ENCODE measurements at places on chromosomes 5 and 9.

- DNase-seq, result no peak
Measured at GRCh38 chr5:10685115-10685521, 75.9 kb downstream of the DAP start.

DNA sequence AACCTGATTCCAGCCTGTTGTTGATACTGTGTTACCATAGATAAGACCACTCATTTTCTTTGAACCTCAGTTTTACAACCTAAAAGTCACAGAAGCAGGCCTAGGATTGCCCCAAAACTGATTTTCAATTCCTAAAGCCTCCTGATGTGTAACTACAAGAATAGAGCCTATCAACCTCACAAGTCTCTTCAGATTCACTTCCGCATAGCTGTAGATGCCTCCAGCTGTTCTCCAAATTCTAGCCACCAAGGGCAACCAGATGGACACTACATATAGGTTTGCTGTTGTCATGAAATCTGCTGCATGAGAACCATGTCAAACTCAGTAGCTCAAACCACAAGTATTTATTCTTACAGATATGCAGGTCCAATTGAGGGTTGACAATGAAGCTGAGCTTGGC lies 143.5 kb downstream of the SPATA31D1 start:
- no peak for DNase-seq

DNA sequence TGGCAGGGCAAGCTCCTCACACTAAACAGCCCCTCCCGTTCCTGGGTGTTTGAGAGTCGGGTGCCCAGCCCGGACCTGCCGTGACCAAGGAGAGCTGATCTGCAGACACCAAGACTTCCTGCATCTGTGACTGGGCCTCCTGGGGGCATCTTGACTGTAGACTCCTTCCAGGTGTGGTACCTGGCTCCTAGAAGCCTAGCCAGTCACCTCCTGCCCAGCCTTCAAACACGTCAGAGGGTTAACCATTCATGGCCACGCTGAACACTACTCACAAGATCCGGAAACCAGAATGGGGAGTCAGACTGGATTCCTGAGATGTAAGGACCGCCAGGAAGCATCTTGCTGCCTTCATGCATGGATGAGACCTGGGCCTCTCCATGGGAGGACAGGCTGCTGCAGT lies 3.7 kb upstream of the LCN2 start:
- no peak for DNase-seq

DNA sequence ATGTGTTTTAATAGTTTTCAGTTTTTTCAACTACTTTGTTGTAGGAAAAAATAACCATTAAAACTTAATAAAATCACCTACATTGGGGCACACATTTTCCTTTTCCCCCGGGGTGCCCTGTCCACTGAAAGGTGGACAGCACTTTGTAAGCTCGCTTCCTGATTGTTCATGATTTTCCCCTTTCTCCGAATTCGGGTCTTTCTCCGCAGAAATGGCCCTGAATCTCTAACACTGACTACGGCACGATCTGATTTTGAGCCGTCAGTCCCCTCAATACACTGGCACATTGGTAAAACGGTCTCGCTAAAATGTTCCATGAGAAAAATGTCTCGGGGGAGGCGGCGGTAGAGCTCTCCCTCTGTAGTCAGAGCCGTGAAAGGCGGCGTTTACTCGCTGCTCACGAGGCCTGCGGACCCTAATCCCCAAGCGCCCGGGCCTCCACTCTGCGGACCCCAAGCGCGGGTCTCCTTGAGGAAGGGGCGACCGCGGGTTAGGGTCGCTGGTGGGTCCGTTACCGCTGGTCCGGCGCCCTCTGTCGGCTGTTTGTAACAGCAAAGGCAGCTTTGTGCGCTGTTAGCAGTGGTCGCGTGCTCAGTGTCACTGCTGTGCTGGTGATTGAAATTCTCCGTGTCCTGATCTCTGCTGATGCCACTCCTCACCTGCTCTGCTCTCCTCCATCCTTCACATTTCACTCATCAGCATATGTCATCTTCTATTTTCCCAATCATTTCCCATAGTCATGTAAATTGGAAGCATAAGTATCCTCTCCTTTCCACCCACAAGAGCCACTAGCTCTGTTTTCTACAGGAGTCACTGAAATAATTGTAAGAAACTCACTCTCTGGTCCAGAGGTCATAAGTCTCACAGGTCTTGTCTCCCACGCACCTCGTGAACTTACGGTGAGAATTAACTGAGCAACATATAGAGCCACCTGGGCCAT lies 10.8 kb upstream of the IFNA2 start:
- DNase-seq, result no peak

DNA sequence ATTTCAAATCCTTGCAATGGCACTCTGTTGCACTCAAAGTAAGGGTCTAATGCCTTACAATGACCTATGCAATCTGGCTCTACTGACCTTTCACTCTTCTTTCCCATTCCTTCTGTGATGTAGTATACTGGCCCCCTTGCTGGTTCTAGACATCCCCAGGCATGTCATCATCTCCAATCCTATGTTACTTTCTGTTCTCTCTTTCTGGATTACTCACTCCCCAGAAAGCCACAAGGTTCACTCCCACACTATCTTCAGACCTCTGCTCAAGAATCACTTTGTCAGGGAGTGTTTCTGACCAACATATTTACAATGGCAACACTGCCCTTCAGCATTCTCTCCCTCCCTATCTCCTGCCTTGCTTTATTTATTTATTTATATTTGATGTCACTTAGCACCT lies 802.2 kb upstream of the WWC1 start:
- no peak for DNase-seq

GRCh38 chr5:179379321-179379890 lies 34.1 kb upstream of the ADAMTS2 start:
- no peak for DNase-seq

DNA sequence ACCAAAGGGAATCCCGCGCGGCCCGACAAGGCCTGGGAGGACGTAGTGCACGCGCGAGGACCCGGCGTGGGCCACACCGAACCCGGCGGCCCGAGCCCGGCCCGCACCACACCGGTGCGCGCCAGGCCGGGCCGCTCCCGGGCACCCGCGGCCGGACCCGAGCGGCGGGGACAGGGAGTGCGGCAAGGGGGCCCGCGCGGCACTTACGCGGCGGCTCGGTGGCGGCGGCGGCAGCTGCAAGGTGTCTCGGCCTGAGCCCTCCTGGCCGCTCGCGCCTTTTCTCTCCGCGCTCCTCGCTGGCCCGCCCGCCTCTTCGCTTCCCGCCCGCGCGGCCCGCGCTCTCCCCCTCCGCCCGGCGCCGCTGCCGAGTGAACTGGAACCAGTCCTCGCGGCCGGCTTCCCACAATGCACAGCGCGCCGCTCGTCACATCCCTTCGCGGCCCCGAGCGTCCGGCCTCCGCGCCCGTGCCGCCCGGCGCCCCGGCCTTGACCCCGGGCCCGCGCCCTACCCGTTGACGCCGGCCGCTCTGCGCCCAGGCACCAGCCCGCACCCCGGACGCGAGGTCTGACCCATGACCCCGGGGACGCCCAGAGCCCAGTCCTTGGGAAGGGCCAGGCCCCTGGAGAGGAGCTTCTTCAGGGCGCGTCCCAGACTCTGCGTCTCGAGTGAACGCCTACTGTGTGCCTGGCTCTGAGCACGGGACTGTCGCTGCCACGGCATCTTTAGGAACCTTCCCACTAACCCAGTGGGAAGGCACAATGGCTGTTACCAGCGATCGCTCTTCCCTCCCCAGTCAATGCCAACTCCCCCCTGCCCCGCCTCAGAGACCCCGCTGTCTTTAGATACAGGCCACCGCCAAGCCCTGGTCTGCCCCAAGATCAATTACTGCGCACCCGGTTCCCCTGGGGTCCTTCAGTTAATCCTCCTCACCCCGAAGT lies at the start of gene MACROH2A1:
Gene MACROH2A1, minus strand, starts transcription at position 377 of the 939 bp plus-strand sequence. CDS start 10,138 bp downstream, outside the sequence.
- DNase-seq, result peak; percentile 85

GRCh38 chr5:27876071-27876470 lies 837.7 kb upstream of the CDH9 start:
- no peak for DNase-seq

GRCh38 chr9:98998441-98999151 lies 54.9 kb downstream of the COL15A1 start:
- DNase-seq, result no peak

DNA sequence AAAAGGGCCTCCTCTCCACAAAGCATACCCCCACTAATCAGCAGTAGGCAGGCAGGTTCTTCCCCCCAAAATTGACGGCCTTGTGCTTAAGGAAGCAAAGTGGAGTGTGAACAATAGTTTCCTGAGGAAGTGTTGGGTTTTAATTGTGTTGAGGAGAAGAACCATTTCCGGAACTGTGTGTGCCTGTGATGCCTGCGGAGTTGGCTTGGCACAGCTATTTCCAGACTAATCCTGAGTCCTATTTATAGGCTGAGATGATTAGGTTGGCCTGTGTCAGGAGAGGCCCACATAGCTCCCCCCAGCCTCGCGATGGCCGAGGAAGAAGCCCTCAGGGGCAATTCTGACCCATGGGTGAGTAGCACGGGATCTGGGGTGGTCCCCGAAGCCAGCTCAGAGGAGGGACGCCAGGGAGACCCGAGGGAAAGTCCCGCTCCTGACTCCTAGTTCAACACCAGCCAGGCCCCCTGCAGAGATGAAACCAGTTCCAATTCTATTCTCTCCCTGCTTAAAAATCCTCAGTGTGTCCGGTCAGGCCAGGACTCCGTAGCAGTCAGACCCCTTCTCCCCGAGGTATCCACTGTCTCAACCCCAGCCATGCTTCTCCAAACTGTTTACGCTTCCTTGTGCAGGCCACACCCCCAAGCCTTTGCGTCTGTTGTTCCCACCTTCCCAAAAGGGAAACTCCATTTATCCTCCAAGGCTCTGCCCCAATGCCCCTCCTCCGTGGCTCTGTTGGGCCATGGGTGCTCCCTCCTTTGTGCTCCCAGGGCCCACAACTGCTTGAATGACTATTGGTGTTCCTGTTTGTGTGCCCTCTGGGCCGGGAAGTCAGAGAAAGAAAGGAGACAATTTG lies 18.1 kb downstream of the GSN start:
- DNase-seq, result no peak
